ENCODE measurements at places on chromosomes 4 and X.

- DNase-seq: no peak
These were observed 740 bp upstream of the NPY2R start for GRCh38 chr4:155207534-155208257.

- DNase-seq: no peak
These were observed 137.8 kb downstream of the ANTXR2 start for GRCh38 chr4:79935274-79935673.

- no peak for DNase-seq
These were observed 154.5 kb downstream of the FANCB start for GRCh38 chrX:14718403-14718802.

DNA sequence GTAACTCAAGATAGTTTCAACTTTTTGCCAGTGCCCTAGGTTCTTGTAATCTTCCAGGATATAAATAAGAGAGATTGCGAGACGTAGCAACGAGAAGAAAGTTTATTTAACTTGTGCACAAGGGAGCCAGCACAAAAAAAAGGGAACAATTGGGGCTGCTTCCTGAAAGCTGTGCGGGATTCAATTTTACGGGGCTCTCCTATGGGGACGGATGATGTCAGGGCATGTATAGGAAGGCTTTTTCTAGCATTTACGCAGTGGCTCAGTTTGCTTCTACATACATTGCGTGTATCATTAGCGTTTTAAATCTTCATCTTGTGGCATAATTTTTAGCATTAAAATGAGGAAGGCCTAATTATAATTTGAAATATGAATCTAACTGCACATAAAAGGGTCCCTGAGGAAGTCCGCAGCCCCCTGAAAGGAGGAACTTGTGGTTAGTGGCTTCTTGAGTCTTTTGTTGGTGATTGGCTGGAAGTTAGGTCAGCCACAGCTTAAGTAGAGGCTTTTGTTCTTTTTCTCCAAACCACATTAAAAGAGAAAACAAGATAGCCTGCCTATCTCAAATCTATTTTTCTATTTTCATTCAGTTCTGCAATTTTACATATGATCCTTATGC, 668.2 kb upstream of the NDST4 start:
- no peak for DNase-seq

- peak; percentile 20 for DNase-seq
These were observed 85.0 kb downstream of the HPGD start for GRCh38 chr4:174437324-174437723.

- DNase-seq: no peak
These were observed 305.4 kb downstream of the ARAP2 start for GRCh38 chr4:35938936-35939335.
